ENCODE measurements at places on chromosomes 16 and 17. TPM values are rescaled to one million over a fixed set of nuclear protein-coding genes. Genes with fewer than 3 reads are reported as not detected.

GRCh38 chr16:83315271-83315670 lies 492.5 kb upstream of the HSBP1 start:
- no peak for DNase-seq

- no peak for DNase-seq
These were observed 142.6 kb upstream of the PLCG2 start for GRCh38 chr16:81636298-81636993.

DNA sequence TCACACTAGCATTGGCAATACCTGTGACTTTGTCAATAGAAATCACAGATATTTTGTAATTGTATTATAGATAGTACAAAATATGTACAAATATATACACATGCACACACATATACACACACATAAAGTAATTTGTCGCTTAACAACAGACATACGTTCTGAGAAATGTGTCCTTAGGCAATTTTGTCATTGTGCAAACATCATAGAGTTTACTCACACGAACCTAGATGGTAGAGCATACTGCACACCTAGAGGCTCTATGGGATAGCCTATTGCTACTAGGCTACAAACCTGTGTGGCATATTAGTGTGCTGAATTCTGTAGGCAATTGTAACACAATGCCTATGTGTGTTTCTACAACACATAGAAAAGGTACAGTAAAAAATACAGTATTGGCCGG lies 11.0 kb downstream of the UNC119 start:
- DNase-seq: no peak

DNA sequence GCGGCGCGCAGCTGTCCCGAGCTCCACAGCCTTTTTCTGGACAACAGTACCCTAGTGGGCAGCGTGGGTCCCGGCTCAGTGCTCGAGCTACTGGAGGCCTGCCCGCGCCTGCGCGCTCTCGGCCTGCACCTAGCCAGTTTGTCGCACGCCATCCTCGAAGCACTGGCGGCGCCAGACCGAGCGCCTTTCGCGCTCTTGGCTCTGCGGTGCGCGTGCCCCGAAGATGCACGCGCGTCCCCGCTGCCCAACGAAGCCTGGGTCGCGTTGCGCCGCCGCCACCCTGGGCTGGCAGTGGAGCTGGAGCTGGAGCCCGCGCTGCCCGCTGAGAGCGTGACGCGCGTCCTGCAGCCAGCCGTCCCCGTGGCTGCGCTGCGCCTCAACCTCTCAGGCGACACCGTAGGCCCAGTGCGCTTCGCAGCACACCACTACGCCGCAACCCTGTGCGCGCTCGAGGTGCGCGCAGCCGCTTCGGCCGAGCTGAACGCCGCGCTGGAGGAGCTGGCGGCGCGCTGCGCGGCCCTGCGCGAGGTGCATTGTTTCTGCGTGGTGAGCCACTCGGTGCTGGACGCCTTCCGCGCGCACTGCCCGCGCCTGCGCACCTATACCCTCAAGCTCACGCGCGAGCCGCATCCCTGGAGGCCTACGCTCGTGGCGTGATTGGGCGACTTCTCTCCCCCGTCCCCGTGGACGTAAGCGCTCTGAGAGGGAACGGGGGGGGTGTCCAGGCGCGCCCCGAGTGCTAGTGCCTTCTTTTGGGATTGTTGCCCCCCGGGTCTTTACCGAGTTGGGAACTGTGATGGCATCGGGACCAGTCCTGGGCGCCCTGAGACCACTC lies 1.2 kb upstream of the HSF4 start:
- peak; percentile 94 for DNase-seq

GRCh38 chr16:52914428-52914827 lies 138.3 kb downstream of the CHD9NB start:
- no peak for DNase-seq

GRCh38 chr17:81039854-81040758 lies 5.2 kb downstream of the BAIAP2 start:
- DNase-seq: no peak

- DNase-seq: no peak
These were observed 187.8 kb downstream of the RAB11FIP4 start for GRCh38 chr17:31579265-31579664.

- peak; percentile 69 for DNase-seq
These were observed 53.0 kb downstream of the RPA1 start for GRCh38 chr17:1882836-1883235.

DNA sequence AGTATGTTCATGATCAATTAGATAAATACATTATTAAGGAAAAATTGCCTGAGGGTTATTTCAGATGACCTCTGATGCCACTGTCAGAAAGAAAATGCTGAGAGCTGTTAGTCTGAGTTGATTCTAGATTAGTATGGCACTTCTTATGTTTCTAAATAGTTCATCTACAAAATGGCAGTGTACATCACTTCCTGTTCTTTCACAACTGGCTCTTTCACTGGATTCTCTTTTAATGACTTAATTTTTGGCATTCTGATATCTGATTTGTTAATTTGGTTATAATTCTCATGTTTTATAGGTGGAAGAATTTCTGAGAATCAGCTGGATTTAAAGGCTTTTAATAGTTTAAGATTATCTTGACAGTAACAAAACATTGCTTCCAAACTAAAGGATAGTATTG lies 3.3 kb downstream of the TAOK1 start:
- DNase-seq: no peak

DNA sequence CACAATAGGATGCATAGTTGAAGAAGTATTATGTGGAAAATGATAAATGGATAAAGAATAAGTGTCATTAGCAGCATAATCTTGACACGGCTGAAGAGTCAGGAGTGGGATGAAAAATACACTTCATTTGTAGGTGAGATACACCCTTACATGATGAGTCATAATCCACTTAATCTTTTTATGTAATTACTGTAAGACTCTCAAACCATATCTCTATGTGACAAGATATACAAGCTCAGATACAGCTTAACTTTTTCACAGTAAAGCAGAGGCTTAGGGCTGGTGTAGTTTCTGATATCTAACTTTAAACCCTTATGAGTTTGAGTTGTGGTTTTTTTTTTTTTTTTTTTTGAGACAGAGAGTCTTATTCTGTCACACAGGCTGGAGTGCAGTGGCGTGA lies 101.2 kb downstream of the FTO start:
- DNase-seq: no peak

GRCh38 chr17:29640413-29640812 lies 17.7 kb upstream of the CORO6 start:
- no peak for DNase-seq

IL21R gene
- total RNA-seq: 0.30 TPM

CANT1 gene
- 23.6 TPM for total RNA-seq

ZNF469 gene
- total RNA-seq: 3.2 TPM

NR1D1 gene
- total RNA-seq: 3.3 TPM

TRPV2 gene
- total RNA-seq: 19.3 TPM
